ENCODE measurements at places on chromosomes 3 and 15.

- DNase-seq: no peak
Measured at GRCh38 chr3:123138839-123139444, 62.8 kb upstream of the SEC22A start.

- DNase-seq: no peak
Measured at GRCh38 chr15:91152896-91153581, 53.0 kb downstream of the SV2B start.

- no peak for DNase-seq
Measured at GRCh38 chr3:88626456-88627120, 476.8 kb downstream of the C3orf38 start.

DNA sequence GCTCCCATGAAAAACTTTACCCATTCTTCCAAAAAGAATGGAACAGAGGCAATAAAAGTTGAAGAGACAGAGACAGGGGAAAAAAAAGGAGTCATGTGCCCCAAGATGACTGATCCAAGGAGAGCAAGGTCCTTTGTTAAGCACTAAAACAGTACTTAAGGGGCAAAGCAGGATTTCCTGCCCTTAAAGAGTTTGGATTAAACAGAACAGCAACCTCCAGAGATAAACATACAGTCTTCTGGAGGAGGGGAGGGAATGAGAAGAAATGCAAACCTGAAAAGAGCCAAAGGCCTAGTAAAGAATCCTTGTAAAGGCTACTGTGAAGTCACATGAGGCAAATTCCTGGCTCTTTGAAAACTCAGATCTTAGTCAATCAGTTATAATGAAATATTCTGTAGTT, 38.2 kb downstream of the SHQ1 start:
- DNase-seq: no peak

DNA sequence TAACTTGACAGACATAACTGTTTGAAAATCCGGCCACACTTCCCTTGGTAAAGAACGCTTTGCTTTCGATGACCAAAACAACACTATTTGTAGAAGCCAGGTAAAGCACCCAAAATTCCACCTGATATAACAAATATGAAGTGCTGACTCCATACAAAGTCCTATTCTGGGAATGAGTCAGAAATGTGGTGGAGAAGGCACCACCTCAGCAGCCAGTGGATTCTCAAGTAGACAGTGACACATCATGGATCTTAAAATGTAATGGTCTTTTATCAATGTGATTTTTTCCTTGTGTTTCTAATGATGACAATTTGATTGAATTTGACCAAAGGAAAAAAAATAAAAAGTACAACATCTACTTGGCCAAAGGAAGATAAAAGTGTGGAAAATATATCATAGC, 135.0 kb upstream of the WNT5A start:
- no peak for DNase-seq

GRCh38 chr3:51691021-51691420, 15.8 kb upstream of the GRM2 start:
- DNase-seq: no peak

GRCh38 chr3:153906366-153906765, 214.8 kb upstream of the ARHGEF26 start:
- no peak for DNase-seq

DNA sequence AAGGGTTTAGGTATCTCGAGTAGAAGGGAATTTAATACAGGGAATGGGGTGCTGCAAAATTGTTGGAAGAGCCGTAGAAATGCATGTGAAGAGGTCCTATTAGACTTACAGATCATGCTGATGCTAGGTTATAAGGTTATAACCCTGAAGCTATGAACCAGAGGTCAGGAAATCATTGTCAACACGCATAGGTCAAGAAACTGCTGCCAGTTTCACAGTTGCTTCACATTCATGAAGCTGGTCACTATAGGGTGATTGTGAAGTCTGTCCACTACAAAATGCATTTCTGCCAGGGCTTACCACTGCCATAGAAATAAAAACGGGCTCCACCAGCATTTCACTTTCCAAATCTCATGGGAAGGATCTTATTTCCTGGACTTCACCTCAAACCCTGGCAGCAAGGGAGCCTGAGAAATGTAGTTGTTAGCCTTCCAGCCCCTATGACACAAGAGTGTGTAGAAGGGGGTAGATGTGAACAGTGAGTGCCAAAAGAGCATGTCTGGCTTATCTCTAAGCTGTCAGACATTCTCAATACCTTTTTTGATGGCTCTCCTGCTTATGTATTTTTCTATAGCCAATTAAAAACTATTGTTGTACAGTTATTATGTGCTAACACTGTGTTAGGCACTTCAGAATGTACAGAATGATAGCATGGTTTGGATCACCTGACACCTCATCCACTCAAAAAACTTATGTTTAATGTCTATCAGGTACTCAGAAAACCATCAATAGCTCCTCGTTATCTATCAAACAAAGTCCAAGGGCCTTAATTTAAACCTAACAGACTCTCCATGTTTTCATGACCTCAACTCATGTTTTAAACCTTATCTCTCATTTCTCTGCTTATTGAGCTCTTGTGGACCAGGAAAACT, 148.3 kb upstream of the TSC22D2 start:
- no peak for DNase-seq

GRCh38 chr3:179149406-179149867, 1.3 kb downstream of the PIK3CA start:
- no peak for DNase-seq

DNA sequence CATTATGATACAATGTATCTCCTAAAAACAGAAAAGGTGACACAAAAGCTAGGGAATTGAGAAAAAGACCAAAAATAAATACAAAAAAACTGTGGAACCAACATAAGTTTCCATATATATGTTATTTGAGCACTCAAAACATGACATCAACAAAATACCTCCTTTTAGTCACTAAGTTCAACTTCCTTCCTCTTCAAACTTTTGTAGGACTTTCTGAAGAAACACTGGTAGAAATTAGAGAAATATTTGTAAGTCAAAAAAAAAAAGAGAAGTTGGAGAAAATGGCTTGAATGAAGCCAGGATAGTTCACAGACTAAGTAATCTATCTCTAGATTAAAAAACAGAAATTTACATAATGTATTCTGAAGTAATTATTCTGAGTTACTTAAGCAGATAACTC, 208.4 kb upstream of the ALCAM start:
- DNase-seq: no peak

Measured in suprapubic skin (tissue), 4 donors.